AG04450 (cell line): ENCODE measurements at places on chromosomes 2 and 18. TPM values are rescaled to one million over a fixed set of nuclear protein-coding genes. Genes with fewer than 3 reads are reported as not detected.

DNA sequence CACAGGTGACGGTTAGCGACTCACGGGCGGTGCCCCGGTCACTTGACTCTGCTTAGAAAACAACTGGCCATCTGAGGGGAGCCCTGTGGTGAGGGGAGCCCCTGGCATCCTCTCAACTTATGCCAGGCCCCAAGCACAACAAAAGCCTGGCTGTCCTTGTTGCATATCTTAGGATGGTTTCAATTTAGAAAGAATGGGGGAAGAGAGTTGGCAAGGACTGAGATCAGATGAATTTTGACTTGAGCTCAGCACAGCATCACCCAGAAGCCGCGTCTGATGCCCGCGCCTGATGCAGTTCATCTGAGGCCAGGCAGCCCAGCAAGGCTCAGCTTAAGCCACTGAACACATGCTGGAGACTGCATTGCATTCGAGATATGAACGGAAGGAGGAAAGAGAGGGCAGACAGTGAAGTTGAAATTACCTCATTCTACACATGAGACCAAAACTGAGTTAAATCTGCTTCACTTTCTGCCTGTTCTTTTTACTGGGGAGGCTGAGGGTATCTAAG lies 36.8 kb downstream of the MYT1L start:
- DNase-seq: no peak

DNA sequence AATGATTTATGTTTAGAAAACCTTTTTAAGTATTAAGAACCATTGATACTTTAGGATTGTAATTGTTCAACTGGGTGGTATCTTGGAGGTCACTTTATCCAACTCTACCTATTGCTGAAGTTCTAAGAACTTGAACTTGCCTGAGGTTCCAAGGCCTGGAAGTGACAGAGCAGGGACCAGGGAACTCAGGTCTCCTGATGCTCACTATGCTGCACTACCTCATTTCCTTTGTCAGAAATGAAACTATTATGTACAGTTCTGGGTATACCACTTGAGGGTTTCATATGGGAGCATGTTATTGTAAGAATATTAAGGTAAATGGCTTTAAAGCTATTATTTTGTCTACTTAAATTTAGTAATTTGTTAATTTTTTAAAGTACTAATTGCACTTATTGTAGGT lies 3.0 kb downstream of the MBD5 start:
- no peak for DNase-seq

DNA sequence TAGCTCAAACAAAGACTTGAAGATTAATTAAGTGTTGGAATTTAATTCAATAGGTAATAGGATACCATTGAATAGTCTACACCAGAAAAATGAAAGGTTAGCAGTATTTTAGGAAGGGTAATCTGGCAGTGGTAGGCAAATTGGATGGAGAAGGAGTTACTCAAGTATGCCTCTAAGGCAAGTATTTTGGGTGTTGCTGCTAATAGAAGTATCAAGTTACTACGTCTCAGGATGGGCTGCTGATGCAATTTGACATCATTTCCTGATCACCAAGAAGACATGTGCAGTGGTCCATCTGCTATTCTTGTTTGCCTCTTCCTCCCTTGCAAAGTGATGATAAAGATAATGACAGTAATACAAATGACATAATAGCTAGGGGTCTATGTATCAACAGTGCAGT lies 485.3 kb downstream of the TGIF1 start:
- DNase-seq: no peak

Gene PFN4
- 0.31 and 0.52 TPM in 2 replicates for polyA plus RNA-seq

Gene DNAJC5G
- not detected in 2 replicates for polyA plus RNA-seq

DNA sequence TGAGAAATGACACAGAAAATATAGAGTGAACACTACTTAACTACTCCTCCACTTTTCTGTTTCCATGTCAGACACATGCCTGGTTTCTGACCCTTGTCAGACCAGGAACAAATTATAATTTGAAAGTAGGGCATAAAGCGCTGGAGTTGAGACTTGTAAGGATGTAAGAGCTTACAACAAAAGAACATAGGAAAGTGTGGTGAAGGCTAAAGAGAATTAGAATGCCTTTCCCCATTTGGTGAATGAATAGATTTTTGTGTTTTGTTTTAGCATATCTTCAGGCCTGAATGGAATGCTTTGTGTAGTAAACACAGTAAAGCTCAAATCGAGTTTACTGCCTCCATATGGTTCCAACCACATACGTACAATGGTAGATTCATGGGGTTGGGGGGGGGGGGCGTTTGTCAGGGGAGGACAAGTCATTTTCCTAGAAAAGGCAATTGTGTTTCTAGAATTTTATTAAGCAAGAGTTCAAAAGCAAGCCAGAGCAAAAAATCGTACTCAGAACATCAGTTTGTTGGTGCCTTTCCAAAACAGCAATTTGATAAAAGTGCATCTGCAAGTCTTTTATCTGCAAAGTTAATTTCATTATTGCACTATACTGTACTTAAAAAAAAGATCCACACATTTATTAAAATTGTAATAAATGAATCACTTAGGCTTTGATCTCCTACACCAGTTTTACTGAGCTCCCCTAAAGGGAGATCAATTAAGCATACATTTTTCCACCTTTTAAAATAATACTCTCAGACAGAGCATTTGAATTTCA lies 30.9 kb downstream of the NRXN1 start:
- DNase-seq: no peak

DNA sequence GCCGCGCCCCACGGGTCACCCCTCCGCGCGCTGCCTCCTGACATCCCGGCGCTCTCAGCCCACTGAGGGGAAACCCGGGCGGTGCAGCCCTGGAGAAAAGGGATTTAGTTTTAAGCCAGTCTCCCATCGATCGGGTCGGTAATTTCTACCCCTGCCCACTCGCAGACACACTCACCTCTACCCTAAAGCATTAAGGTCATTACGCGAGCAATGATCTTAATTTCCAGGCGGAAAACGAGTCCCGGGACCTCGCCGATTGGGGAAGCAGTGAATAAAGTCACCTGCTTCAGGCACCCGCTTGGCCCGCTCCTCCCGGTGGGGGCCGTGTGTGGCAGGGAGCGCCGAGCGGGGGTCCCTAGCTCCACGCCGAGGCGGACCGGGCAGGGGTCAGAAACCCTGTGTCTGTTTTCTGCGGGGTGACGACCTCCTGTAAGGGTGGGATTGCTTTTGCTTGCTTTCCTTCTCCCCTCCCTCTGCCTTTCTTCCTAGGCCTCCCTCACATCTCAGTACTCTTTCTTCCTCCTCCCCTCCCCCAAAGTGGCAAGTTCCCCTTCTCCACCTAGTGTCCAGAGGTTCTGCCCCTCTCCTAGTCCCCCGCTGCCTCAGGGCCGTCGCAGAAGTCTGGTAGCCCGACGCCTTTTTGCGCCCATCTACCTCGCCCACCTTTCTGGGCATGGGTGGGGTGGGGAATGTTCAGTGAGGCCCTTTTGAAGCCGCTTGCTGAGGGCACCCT lies 142.6 kb downstream of the MEIS1 start:
- no peak for DNase-seq

DNA sequence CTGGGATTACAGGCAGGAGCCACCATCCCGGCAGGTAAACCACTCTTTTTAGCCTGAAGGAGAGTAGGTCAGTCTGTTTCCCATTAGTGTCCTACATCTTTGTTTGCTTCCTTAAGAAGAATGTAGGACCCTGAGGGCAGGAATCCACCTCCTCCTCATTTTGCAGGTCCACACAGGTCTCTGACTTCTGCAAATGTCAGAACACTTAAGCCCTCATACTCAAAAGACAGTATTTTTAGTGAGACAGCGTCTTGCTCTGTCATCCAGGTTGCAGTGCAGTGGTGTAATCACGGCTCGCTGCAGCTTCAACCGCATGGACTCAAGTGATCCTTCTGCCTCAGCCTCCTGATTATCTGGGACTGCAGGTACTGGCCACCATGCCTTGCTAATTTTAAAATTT lies 9.3 kb downstream of the PSTPIP2 start:
- DNase-seq: no peak

Gene RPE
- 68.4 and 73.3 TPM in 2 replicates for polyA plus RNA-seq

Gene ZAP70
- 0.06 TPM in 1 of 2 replicates, not detected in the other for polyA plus RNA-seq

Gene ANKRD29
- polyA plus RNA-seq: 0.12 and 0.15 TPM in 2 replicates

Gene PSMA8
- polyA plus RNA-seq: not detected in 2 replicates

DNA sequence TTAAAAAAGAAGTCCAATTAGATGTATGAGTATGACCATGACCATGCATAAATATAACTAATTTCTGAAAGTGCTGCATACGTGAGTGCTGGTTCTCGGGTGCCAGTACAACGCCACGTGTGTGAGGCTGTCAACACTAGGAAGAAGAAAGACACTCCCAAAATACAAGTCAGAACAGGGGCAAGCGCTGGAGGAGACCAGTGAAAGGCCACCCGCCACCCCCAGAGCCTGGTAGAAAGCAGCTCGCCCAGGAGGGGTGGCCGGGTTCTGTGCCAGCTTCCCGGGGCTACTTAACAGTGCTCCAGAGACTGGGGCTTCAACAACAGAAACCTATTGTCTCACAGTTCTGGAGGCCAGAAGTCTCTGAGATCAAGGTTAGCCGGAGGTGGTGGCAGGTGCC lies 147.6 kb downstream of the RTP5 start:
- no peak for DNase-seq

GRCh38 chr18:23302851-23303527 lies 150.1 kb upstream of the RIOK3 start:
- no peak for DNase-seq

- DNase-seq: no peak
These were observed 14.7 kb upstream of the FZD7 start for GRCh38 chr2:202018950-202019349.

- DNase-seq: no peak
These were observed 130.7 kb downstream of the MREG start for GRCh38 chr2:215882689-215883088.

Gene HOXD11
- polyA plus RNA-seq: not detected in 2 replicates

Gene PTPRN
- 11.7 and 15.1 TPM in 2 replicates for polyA plus RNA-seq

Gene CCDC74B
- 3.8 and 4.2 TPM in 2 replicates for polyA plus RNA-seq

DNA sequence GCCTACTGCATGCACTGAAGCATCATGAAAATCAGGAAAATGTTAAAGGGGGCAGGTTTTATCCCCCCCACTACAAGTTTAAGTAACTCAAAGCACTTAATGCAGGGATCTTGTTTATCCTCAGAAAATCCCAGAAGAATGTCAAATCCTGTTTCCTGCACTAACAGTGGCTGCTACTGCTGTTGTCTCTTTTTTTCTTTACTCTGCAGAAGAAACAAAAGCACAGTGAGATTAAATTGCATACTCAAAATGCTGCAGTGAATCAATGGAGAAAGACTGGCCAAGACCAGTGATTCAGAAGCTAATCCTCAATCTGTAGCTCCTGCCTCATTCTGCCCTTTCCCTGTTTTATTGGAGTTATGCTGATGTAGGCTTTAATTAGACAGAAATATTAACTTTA lies 332.3 kb upstream of the FIGN start:
- DNase-seq: no peak

GRCh38 chr18:66729442-66730239 lies 125.8 kb upstream of the CDH19 start:
- DNase-seq: no peak

GRCh38 chr2:138012968-138013367 lies 48.7 kb downstream of the HNMT start:
- no peak for DNase-seq

Gene LHCGR
- polyA plus RNA-seq: 3.4 and 3.8 TPM in 2 replicates

Gene SLC9A4
- polyA plus RNA-seq: not detected in 2 replicates

DNA sequence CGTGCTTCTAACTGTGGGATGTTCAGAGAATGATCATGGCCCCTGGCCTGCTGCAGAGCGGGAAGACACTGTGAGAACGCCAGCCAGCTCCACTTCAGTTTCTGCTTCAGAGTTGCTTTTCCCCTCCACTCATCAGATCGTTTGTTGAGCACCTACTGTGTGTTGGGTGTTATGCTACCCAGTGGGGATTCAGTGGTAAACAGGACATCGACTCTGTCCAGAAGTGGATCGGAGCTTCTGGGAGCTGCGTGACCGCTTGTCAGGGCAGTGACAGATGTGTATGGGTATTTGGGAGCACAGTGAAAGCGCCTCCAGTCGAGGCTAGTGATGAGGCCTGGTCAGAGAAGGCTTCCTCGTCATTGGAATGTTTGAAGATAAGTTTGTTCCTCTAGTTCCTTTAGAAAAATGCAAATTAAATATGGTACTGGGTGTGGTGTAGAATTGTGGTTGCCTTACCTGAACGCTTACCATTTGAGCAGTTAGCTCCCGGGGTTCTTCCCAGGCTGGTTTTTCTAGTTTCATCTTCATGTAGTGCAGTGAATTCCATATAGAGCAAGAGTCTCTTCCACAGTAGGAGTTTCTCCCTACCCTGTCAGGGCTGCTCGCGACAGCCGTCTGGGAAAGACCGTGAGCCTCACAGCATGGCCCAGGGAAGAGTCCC lies 2.8 kb downstream of the RAB12 start:
- no peak for DNase-seq

GRCh38 chr18:79855147-79855933 lies 57.6 kb downstream of the KCNG2 start:
- DNase-seq: no peak

GRCh38 chr2:118591223-118591622 lies 256.2 kb downstream of the EN1 start:
- DNase-seq: no peak

- DNase-seq: no peak
These were observed 402.4 kb upstream of the HS6ST1 start for GRCh38 chr2:128721096-128721495.
